Pancreas (tissue), 10 donors: ENCODE measurements at places on chromosomes 2 and 18.

GRCh38 chr18:36867056-36867455, 38.1 kb downstream of the KIAA1328 start:
- no peak for DNase-seq

- no peak for DNase-seq
Observed at GRCh38 chr2:2332381-2332780, 1.3 kb upstream of the MYT1L start.

GRCh38 chr18:6628187-6628586, 101.3 kb upstream of the ARHGAP28 start:
- no peak for DNase-seq

- DNase-seq: no peak
Observed at GRCh38 chr18:62651276-62652056, 63.9 kb upstream of the PHLPP1 start.

GRCh38 chr18:69853051-69853450, 94.6 kb downstream of the CD226 start:
- DNase-seq: no peak

DNA sequence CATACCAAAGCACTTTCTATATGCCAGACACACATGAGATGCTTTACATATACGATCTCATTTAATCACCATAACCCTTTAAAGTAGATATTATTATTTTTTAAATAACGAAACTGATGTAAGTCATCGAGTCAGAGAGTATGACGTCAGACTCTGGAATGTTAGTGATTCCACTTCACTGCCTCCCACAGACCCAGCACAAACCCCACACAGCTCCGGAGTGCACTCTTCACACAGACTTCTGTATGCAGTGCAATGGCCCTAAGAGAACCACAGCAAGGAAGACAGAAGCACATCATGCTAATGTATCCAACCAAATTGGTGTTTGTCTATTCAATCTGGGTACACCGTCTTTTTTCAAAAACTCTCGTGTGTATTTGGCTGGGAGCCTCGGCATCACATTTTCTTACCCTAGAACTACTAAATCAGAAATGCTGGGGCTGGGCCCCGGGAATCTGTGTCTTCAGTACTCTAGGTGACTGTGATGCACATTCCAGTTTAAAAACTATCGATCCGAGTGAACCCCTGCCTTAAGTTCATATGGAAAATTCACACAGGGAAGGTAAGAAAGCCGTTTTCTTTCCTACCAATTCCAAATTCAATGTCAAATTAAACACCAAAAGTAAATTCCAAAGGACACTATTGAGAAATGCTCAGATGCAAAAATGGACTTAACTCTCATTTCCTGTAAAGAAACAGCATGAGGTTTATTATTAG, 117.7 kb upstream of the ACVR1C start:
- DNase-seq: no peak

DNA sequence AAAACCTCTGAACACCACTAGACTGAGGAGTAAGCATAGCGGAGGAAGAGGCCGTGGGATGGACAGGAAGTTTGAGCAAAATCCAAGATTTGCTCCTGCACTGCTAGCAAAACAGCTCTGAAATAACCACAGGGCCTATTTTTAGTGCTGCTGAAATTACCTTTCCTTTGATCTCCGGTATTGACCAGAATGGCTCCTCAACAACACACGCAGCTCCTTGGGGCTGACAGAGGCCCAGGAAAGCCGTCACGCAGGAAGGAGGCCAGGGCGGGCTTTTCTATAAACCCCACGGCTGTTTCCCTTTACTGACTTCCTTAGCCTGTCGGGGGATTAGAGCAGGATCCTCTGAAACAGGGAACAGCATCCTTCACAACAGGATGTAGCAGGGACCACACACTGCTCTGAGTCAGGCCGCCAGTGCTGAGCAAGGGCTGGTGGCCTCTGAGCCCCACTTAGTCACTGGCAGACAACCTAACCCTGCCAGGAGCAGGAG, 80.8 kb upstream of the LCLAT1 start:
- DNase-seq: no peak

GRCh38 chr18:77106331-77106730, 26.3 kb downstream of the MBP start:
- DNase-seq: no peak

GRCh38 chr2:200350850-200351285, 44.4 kb downstream of the SPATS2L start:
- no peak for DNase-seq

DNA sequence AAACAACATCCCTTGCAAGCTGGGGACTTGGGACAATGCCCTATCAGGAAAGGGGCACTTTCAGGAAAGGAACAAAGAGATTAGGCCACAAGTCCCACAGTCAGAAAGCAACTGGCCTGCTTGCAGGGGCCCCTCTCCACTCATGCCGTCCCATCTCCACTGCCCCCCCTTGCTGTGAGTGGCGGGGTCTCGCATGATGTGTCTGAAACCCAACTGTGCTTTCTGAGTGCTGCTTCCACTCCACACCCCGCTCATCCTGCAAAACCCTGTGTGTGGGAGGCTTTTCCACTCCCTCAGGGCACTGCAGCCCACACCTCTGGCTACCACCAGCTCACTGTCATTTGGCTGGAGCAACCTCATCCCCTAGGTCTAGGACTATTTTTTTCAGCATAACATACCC, 7.9 kb downstream of the HS6ST1 start:
- peak; percentile 10 for DNase-seq

- DNase-seq: peak; percentile 67
Observed at GRCh38 chr2:237322564-237322963, 91.4 kb downstream of the COL6A3 start.
